ENCODE measurements at places on chromosomes 7 and 10.

DNA sequence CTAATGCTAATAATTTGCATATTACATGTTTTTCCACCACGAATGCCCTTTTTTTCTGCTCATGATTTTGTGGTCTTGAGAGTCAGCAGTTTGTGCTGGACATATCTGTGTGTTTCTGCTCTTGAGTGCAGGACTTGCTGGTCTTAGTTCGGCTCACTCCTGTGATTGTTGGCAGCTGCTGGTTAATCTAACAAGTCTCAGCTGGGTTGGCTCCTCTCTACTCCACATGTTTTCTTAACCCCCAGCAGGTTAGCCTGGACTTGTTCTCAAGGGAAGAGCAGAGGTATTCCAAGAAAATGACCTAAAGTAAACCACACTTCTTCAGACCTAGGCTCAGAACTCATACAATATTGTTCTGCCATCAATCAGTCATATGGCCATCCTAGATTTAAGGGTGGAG lies 1238.9 kb downstream of the XPNPEP1 start:
- DNase-seq = no peak

DNA sequence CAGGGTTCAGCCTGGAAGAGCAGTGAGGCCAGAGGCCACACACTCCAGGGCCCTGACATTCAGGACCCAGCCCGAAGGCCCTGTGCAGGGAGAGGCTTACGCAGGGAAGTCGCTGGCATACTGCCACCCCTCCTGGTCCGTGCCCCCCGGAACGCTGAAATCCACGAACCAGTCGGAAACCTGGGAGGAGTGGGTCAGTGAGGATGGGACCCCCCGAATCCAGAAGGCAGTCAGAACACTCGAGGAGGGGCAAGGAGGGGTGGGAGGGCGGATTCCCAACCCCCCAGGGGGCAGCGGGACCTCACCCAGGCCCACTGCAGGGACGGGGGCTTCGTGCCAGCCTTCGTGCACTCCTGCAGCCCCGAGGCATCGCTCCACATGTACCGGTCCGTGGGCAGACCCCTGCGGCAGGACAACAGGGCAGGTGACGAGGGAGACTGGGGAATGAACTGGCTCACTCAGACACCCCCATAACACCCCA lies 13.5 kb downstream of the BHLHA15 start:
- DNase-seq = no peak

DNA sequence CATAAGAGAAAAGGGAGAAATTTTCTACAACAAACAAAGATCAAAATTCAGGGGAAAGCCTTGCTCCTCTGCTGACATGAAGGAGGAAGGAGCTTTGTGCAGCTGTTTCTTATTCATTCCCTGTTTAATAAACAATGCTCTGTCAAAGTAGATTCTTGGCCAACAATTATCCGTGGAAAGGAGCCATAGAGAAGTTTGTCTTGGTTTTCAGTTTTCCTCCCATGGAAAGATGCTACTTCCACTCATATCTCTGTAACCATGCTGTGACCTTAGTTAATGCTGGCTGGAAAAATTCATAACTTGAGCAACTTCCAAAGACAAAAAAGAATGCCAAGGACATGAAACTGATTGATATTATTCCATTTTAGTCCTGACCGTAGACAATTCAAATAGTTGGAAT lies 8.1 kb downstream of the DDC start:
- DNase-seq = no peak

DNA sequence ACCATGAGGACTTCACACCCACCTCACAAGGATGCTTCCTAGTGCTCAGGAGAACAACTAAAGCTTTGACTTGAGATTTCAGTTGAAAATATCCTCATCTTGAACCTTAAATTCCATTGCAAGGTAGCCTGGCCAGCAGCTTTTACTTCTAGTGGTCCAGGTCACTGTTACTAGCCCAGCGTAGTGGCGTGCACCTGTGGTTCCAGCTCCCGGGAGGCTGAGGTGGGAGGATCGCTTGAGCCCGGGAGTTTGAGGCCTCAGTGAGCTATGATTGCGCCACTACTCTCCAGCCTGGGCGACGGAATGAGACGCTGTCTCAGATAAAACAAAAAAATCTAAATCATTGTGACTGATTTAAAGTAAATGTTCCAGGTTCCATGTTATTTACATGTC lies 28.3 kb upstream of the PRKAR1B start:
- DNase-seq = peak; percentile 30

DNA sequence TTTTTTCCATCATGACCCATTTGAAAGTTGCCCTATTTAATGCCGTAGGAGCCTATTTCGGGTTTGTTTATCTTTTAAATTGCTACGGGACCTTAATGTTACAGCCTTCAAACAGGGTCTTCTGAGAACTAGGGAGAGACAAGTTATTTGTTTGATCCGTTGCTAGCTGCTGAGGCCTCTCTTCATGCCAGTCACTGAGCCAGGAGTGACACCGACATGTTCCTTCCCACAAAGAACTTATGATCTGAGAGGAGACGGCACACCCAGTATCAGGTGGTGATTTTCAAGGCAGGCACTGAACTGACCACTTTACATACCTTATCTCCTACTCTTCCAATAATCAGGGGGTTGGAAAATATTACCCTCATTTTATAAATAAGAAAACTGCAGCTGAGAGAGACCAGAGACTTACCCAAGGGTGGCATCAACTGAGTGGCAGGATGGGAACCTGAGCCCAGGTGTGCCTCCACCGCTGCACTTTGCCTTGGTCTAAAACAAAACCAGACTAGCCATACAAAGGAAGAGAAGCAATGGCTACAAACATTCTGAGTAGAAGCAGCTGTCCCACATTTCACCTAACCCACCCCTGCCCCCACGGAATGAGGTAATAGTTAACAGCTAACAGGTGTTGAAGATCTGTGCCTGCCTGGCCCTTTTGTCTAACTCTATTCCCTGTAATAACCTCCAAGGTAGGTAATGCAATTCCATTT lies 40.5 kb downstream of the PPP1R3C start:
- DNase-seq = no peak

DNA sequence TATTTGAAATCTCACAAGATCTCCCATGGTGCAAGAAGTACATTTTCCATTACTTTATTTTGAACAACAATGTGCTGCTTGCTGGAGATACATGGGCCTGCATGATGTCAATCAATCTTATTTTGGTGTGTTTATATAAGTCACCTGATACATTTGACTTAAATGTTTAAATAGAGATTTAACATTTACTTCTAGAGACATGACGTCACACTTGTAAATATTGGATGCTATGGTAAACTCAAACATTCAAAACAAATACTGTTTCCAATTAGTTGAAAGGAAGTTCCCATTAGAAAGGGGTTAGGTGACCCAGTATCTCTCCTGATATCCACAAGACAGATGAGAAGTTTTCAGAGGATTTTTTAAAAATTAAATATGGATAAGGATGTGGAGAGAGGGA lies 214.5 kb downstream of the NSUN6 start:
- DNase-seq = no peak

DNA sequence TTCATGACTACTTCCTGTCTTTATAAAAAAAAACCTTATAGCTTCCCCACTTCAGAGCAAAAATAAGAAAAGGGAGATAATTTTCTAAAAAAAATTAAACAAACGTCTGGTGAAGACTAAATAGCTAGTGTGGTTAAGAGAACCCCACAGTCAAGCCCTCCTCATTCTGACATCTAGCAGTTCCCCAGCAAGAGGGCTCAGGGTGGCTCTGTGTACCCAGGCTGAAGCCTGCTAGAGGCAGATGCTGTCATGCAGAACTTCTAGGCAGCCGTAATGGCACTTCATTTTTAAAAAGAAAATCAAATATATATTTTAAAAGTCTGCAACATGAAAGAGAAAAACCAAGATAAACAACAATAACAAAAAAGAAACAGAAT lies 223.1 kb upstream of the KLF14 start:
- no peak for DNase-seq

DNA sequence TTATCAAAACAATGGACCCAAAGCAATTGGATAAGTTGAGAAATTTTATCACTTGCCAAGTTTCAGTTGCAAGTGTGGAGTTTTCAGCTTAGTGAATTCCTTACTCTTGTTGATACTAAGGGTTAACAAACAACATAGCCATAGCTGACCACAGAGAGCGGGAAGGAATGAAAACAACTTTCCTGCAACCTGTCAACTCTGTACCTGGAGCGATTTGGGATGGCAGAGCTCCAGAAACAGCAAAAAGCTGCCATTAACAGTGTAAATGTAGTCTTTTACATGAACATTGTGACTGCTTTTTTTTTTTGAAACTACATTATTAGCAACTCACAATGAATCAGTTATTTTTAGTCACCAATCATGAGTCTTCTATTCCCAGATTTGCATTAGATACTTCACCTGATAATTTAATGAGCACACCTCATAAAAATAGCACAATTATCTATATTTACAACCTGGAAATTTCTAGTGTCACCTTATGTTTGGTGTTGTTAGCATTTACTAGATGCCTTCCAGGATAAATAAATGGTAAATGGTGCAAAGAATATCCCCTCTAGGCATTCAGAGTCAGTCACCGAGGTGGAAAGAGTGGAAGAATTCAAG lies 47.6 kb upstream of the RAPGEF5 start:
- no peak for DNase-seq

DNA sequence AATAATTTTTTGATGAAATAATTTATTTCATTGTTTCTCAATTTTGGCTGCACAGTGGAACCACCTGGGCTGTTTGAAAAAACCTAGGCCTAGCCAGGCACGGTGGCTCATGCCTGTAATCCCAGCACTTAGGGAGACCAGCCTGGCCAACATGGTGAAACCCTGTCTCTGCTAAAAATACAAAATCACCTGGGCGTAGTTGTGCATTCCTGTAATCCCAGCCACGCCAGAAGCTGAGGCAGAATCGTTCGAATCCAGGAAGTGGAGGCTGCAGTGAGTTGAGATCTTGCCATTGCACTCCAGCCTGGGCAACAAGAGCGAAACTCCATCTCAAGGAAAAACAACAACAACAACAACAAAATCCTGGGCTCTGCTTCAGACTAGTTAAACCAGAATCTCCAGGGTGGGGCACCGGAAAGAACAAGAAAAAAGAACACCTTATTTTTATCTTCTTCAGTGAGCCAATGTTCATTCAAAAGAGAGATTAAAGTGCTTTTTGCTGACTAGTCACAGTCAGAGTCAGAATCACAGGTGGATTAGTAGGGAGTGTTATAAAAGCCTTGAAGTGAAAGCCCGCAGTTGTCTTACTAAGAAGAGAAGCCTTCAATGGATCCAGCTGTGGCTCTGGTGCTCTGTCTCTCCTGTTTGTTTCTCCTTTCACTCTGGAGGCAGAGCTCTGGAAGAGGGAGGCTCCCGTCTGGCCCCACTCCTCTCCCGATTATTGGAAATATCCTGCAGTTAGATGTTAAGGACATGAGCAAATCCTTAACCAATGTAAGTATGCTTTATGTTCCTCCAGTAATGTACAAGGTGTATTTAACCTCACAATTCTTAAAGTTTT lies at the start of gene CYP2C18:
Gene CYP2C18, plus strand, starts transcription at position 516 of the 841 bp plus-strand sequence. Its CDS starts 91 bp downstream, at position 607.
- no peak for DNase-seq

DNA sequence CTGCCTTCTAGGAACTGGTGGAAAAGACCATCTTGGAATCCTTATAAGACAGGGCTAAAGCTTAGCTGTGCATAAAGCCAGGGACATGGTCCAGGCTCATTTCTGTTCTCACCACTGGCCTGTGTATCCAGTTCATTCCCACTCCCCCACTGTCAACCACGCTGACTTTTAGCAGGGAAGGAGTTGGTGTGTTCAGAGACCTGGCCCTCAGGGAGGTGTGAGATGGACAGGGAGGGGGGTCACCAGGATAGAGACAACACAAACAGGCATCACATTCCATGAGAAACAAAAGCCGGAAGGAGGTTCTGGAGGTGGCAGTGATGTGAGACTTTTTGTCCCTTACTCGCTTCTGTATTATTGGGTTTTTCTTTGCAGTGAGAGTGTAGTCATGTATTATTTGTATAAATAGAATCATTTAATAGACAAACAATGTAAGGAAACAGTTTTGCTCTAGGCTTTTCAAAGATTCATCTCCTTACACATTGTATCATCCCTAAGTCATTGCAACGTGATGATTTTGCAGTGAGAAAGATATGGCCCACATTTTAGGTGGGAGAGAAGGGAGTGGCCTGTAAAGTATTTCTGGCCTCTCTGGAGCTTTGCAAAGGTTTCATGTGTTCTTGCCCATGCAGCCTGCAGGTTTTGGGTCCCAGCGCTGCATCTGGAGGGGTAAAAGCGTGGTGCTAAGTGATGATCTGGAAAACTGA lies 52.0 kb downstream of the EEPD1 start:
- DNase-seq = no peak

GRCh38 chr10:50275650-50276235 lies 24.4 kb upstream of the ASAH2 start:
- no peak for DNase-seq

DNA sequence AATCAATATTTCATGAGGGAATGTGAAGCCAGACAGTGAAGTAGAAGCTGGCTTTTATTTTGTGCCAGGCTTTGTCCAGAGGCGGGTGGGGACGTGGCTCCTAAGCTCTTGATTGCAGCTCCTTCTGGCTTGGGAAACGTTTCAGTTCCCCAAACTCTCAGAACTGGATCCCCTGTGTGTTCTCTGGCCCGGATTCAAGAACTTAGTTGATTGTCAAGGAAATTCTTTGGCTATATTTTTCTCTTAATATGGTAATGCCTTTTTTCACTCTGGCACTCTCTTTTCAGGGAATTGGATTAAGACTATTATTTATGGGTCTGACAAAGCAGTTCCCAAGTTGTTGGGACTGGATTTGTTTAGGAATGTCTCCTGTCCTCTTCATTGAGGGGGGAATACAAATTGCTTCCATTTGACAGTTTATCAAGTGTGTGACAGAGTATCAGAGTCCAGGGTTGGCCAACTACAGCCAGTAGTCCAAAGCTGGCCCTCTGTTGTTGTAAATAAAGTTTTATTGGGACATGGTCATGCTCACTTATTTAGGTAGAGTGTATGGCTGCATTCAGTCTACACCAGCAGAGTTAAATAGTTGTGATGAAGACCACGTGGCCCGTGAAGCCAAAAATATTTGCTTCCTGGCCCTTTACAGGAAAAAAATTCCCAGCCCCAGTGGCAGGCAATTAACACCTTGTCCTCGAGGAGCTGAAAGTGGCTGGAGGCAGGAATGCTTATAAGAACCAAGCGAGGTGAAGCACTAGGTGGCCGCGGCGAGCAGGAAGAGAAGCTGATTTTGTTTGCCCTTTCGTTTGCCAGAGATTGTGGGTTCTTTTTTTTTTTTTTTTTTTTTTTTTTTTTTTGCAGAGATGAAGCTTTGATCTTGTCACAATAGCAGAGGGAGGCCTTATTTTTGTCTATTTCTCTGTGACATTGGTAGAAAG lies 34.3 kb downstream of the HTRA1 start:
- no peak for DNase-seq

DNA sequence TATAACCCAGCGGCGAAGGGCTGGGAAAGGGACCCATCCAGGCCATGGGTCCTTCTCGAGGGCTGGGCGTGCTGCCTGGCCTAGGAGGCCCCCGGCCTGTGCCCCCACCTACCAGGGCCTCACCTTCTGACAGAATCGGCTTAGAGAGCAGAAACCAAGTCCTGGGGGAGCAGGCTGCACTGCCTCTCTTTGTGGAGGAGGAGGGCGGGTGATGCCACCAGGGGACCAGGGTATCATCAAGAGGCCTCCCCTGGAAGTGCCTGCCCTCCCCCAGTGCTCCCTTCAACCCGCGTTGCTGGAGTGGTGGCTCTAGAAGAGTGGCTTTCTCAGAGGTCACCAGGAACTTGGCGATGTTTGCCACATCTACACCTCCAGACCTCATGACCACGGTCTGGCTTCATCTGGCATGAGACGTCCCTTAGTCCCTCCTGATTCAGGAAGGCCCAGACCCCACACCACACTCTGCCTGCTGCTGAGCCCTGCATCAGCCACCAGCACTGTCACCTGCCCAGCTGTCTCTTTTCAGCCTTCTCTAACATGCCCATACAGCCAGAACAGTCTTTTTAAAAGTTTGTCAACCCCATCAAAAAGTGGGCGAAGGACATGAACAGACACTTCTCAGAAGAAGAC lies 31.9 kb downstream of the FKBP6 start:
- DNase-seq = no peak
